ENCODE measurements at places on chromosomes 3 and 15.
A peak's percentile ranks its signal among the peaks of the same experiment; 100 is the strongest.

- DNase-seq, result no peak
Observed at GRCh38 chr3:46112296-46112695, 85.0 kb upstream of the XCR1 start.

GRCh38 chr3:7710284-7710683 is 791.3 kb upstream of the LMCD1 start:
- no peak for DNase-seq

- no peak for DNase-seq
Observed at GRCh38 chr3:25915673-25916072, 125.8 kb downstream of the OXSM start.

- no peak for DNase-seq
Observed at GRCh38 chr15:36371509-36371908, 207.9 kb upstream of the CDIN1 start.

GRCh38 chr15:41180206-41180789 is 50.3 kb downstream of the EXD1 start:
- DNase-seq, result no peak

DNA sequence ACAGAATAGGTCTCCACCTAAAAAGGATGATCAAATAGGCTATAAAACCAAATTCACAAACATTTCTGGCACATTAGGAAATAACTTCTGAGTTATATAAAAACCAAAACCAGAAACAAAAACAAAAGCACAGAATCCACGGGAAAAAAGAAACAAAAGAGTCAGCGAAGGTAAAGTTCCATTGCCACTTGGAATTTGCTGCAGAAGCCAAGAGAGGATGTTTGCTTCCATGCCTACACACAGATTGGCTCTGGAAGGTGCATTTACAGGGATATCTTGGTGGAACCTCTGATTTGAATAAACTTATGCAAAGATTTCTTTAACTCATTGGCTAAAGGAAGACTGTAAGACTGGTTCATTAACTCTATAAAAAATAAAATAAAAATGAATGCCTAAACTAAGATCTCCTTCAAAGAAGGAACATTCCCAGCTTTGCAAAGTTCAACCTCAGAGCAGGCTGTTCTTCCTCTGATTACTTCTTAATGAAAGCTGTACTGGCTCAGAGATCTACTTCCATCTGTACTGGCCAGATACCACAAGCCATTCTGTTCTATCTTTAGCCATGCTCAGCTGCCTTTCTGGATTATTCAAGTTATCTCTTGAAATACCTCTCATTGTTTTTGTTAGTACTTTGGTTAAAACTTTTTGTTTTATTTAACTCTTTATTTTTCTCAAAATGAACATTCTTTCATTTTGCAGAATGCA is 537.5 kb upstream of the CCDC54 start:
- no peak for DNase-seq

DNA sequence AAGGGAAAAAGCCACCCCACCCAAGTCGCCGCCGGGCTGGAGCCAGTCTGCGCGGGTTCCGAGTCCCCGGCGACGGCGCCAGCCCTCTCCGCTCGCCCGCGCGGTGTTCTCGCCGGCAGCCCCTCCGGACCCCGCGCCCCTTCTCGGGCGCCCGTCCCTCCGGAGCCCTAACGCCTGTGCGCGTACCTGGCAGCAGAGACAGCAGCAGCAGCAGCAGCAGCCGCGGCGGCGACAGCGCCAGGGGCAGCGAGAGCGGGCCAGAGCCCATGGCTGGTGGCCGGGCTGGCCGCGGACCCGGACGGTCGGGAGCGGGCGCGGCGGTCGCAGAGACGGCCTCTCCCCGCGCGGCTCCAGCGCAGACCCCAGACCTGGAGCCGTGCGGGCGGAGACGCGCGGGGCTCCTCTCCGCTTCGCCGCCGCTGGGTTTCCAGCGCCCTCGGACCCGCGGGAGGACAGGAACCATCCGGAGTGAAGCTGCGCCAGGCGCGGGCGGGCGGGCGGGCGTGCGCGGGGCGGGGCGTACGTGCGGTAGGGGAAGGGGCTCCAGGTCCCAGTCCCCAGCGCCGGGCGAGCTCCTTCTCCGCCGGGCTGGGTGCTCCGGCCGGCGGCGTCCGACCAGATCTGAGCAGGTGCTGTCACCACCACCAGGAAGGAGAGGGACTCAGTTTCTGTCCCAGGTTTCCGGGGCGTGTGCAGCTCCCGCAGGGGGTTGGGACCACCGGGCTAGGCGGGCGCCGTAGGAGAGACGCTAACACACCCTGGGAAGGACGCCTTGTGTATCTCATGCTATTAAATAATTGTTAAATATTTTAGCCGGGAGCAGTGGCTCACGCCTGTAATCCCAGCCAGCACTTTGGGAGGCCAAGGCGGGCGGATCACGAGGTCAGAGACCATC is at the start of gene CHRNA3:
CHRNA3 (minus strand) TSS at position 470 of the 895 bp plus-strand sequence; CDS start at position 268, 202 bp downstream.
- no peak for DNase-seq

GRCh38 chr15:57031082-57031481 is 112.6 kb downstream of the TCF12 start:
- DNase-seq, result no peak

DNA sequence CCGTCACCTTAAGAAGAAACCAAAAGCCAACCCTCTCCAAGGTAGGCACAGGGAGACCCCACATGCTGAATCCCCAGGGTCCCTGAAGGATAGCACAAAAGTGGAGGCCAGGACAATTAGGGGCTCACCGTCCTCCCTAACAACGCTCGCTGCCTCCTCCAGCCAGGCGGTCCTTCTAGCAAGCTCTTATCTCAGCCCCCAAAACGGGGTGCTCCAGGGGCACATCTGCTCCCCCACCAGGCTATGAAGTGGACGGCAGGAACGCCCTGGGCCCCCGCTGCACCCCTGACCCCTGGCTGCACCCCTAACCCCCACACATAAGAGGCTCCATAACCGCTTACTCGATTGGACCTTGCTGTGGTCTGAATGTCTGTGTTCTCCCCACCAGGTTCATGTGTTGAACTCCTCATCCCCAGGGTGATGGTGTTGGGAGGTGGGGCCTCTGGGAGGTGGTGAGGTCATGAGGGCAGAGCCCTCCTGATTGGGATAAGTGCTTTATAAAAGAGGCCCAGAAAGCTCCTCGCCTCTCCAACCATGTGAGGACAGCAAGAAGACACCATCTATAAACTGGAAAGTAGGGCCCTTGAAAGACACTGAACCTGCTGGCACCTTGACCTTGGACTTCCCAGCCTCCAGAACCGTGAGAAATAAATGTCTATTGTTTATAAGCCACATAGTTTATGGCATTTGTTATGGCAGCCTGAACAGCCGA is 153.3 kb downstream of the NUP210 start:
- no peak for DNase-seq

DNA sequence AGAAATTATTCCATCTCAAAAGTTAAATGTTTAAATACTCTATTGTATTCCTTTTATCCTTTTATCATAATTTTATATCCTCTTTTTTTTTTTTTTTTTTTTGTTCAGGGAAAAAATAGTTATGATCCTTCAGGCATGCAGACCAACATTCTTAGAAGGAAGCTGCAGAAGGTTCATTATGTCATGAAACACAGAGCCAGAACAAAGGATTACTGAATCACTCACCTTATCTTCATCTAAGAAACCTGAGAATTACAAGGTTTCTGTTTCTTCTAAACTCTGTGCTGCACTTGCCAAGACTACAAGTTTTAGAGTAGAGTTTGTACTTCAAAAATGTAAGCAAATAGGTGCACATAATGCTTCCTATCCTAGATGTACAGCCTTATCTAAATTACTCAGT is 3.3 kb downstream of the PLCH1 start:
- DNase-seq, result no peak

- DNase-seq, result no peak
Observed at GRCh38 chr3:71599416-71599815, 15.9 kb upstream of the FOXP1 start.

GRCh38 chr3:39126532-39127071 is 19.1 kb downstream of the TTC21A start:
- DNase-seq, result peak; percentile 59

DNA sequence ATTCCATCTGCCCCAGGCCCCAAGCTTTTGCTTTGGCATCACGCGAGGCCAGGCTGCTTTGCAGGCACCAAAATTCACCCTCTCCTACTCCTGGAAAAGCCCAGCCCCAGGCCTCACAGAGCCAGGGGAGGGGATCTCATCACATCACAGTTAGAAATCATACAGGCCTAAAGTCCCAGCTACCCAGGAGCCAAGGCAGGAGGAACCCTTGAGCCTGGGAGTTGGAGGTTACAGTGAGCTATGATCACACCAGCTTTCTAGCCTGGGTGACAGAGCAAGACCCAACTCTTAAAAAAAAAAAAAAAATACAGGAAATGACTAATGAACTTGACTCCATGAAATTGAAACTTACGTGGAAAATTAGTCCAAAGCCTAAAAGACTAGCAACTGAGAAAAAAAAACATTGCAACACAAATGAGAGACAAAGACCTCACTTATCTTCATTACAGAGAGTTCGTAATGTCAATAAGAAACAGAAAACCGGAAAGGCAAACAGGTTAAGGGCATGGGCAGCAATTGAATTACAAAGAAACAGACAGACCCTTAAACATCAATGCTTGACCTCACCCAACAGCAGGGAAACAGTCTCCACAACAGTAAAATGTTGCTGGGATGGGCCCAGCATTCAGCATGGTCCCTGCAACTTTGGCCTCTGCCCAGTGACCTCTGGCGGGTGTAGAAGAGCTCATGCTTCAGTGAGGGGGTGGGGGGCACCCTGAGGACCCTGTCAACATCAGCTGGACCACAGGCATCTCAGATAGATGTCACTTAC is 151.5 kb downstream of the LRRK1 start:
- peak; percentile 80 for DNase-seq
